ENCODE measurements at places on chromosomes 3 and 15.

DNA sequence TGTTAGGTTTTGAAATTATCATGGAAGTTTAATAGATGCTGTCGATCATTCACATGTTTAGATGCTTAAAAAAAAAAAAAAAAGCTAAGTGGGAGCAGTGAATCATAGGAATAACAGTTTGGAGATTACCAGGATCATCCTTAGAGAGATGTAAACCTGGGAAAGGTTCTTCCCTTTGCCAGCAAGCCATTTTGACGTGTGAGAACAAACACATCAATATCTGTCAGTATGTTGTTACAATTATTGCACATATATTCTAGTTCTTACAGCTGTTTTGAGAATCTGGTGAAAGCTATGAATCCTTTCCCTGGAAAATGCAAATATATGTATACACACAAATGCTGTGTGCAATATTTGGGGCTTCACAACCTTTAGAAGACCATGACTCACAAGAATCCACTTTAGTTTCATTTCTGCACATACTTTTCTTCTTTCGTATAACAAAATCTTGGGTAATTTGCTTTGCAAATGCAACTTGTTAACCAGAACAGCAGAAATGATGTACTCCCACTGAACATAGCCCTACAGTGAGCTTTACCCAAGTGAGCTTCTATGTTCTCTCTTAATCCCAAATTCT, 12.0 kb downstream of the NFKBIZ start:
- no peak for DNase-seq

- no peak for DNase-seq
Measured at GRCh38 chr3:78050276-78051065, 1010.6 kb downstream of the ROBO2 start.

DNA sequence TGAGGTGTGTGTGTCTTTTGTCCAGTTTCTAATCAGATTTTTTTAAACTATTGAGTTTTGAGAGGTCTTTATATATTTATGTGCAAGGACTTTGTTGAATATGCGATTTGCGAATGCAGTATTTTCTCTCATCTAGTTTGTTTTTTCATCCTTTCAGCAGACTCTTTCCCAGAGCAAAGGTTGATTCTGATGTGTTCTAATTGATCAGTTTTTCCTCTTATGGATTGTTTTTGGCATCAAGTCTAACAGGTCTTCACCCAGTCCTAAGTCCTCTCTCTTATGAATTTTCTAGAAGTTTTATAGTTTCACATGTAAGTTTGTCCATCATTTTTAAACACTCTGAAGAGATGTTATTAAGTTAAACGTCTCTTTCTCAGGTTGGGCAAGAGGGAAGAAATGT, 17.8 kb upstream of the TJP1 start:
- no peak for DNase-seq

DNA sequence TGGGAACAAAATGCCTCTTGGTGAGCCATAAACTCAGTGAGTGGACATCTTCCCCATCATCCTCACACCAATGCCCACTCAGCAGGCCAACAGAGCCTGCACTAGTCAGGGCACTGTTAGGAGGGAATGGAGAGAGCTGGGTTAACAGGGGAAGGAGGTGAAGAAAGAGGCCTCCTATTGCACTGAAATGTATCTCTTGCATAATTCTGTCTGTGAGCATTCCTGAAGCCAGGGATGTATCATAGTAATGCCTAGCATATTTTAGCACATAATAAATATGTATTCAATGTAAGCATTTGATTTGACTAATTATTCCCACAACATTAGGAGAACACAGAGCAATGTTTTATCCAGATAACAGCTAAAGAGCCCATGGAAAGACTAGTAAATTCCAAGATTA, 81.2 kb downstream of the ANO10 start:
- no peak for DNase-seq

DNA sequence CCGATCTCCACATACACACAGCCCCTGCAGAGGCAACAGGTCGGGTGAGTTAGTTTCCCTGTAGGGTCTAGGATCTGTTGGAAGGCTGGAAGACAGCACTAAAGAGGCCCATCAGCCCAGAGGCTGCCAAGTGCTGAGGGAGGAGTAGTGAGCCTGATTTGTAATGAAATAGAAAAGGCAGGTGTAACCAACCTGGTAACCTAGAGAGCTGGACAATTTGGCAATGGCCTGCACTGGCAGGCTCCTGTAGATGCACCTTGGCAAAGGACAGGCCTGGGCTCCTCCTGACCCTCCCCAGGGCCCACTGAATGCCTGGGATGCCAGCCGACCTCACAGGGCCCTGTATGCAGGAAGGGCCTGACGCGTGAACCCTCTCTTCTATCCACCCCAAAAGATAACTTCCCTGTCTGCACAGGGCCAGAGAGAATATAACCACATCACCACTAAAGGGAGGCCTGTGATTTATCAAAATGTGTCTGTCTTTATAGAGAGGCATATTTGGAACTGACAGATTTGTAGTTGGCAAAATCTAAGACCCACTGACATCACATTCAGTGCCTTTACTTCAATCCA, 225.1 kb upstream of the CHRNA7 start:
- no peak for DNase-seq

DNA sequence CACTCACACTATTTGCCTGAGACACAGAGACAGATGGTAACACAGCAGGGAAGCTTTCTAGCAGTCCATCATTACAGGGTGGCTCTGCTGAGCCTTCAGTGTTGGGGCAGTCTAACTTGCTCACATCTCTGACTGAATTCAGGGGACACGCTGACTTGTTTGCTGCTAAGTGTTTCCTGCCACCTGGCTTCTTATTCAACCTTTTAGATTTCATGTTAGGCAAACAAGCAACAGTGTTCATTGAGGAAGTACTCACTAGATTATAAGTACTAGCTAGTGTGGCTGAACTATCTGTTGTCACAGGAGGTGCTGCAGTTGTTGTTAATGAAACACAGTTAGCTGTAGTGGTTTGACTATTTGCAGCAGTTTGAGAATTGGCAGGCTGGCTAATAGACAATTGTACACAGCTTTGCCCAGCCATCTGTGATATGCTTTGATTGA, 37.3 kb downstream of the USF3 start:
- DNase-seq = peak; percentile 74

GRCh38 chr3:53581671-53582070, 87.3 kb downstream of the CACNA1D start:
- DNase-seq = no peak

DNA sequence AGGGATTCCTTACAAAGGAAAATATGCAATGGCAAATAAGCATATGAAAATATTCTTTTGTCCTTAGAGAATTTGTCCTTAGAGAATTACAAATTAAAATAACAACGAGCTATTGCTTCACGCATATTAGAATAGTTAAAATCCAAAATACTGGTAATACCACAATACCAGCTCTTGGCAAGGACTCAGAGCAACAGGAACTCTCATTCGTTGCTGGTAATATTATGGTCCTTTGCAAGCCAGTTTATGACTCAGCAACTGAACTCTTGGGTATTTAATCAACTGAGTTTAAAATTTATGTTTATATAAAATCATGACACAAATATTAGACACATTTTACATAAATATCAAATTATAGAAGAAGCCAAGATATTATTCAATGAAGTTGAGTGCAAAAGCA, 1730.4 kb downstream of the SI start:
- DNase-seq = no peak

GRCh38 chr15:55222588-55222987, 25.8 kb upstream of the RSL24D1 start:
- no peak for DNase-seq
